ENCODE measurements at places on chromosomes 12 and 14.

DNA sequence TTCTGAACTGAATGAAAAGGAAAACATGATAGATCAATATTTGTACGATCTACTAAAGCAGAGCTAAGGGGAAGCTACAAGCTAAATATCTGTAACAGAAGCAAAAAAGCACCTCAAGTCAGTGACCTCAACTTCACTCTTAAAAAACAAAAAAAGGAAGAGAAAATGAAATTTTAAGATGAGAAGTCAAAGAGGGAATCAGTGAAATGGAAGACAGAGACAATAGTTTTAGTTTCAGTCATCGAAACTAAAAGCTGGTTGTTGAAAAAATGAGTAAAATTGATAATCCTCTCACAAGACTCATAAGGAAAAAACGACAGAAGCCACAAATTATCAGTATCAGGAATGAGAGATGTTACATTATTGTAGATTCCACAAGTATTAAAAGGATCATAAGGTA lies 11.9 kb upstream of the SLC2A13 start:
- no peak for DNase-seq

GRCh38 chr12:100185361-100185894 lies 15.2 kb upstream of the ACTR6 start:
- no peak for DNase-seq

- peak; percentile 39 for DNase-seq
Observed at GRCh38 chr12:6451348-6452244, at the start of gene TAPBPL. TSS of gene TAPBPL (plus strand) at chr12:6452042. CDS start at chr12:6452249, 207 bp downstream.

- no peak for DNase-seq
Observed at GRCh38 chr14:22231018-22231417, 358.0 kb downstream of the DAD1 start.

DNA sequence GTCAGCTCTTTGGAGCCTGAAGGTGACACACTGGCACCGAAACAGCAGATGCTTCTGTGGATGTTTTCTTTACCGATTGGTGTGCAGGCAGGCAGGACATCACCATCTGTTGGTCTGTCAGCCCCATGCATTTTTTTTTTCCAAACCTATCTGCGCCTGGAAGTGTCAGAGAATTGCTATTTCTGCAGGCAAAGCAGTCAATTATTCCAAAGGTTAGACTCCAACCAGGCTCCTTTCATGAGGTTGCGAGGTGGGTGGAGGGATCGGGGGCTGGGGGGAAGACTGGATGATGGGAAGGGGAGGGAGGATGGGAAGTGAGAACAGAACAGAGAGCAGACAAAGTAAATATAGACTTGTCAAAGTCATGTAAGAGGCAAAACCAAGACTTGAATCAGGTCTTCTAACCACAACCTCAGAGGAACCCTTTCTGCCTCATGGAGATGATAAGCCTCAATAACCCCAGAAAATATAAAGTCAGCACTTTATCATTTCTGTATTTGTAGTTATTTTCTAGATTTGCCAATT lies 117.7 kb downstream of the OTOGL start:
- no peak for DNase-seq

GRCh38 chr14:31560759-31561154 lies 447 bp upstream of the NUBPL start:
- no peak for DNase-seq

GRCh38 chr14:78588906-78589305 lies 418.7 kb downstream of the NRXN3 start:
- DNase-seq = no peak

DNA sequence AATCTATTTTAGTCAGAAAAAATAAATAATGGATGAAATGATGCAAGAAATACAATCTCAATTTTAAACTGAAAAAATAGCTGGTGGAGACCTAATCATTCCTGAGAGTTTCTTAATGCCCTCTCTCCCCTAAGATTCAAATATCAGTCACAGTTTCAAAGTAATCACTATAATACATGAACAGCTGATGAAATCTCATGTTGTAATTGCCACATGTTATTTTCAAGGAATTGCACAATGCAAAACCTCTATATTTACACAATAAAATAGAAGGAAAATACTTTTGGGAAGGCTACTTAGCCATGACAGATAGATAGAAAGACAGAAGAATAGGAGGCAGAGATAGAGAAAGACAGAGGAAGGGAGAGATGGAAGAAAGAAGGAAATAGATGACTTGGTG lies 18.2 kb downstream of the IFNG-AS1 start:
- DNase-seq = no peak

GRCh38 chr12:69816082-69816481 lies 8.9 kb upstream of the MYRFL start:
- DNase-seq = no peak

DNA sequence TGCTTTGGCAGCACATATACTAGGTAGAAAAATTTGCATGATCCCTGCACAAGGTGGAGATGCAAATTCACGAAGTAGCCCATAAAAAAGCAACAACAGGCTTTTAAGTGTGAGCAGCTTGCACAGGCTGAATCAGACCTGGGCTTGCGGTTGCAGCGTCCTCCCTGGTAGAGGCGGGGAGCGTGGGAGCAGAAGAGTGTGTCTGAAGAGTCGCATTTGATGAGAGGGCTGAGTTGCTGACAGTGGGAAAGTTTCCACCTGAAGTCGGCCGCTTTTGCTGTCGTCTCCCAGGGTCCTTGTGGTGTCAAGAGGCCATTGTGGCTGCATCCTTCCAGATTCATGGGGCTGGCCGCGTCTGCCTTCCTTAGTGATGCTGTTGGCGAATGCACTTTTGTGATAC lies 6.2 kb downstream of the AACS start:
- no peak for DNase-seq

- no peak for DNase-seq
Observed at GRCh38 chr12:75212072-75212471, 2.4 kb upstream of the KCNC2 start.

DNA sequence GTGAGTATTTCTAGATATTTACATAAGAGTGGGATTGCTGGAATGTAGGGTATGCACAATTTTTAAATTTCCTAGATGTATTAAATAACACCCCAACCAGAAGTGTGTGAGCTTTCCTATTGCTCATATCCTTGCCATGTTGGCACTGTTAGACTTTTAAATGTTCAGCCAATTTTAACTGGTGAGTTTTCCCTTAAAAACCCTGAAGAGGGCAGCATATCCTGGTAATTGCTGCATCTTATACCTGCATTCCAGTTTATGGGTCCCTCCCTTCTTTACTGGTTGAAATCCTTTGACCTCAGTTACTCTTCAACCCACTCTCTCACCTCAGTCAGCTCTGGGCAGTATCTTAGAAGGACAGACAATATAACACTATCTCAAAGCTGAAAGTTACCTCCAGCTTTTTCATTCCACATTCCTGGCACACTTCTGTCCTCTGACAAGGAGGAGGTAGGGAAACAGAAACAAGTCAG lies 270.6 kb downstream of the PAWR start:
- DNase-seq = peak; percentile 74

DNA sequence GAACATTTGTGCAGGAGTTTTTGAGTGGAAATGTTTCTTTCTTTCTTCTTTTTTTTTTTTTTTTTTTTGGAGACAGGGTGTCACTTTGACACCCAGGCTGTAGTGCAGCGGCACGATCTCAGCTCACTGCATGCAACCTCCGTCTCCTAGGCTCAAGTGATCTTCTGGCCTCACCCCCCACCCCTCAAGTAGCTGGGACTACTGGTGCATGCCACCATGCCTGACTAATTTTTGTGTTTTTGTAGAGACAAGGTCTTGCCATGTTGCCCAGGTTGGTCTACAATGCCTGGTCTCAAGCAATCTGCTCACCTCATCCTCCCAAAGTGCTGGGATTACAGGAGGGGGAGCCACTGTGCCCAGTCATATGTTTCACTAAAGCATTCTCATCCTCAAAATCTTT lies 69.2 kb upstream of the BCAT1 start:
- no peak for DNase-seq

DNA sequence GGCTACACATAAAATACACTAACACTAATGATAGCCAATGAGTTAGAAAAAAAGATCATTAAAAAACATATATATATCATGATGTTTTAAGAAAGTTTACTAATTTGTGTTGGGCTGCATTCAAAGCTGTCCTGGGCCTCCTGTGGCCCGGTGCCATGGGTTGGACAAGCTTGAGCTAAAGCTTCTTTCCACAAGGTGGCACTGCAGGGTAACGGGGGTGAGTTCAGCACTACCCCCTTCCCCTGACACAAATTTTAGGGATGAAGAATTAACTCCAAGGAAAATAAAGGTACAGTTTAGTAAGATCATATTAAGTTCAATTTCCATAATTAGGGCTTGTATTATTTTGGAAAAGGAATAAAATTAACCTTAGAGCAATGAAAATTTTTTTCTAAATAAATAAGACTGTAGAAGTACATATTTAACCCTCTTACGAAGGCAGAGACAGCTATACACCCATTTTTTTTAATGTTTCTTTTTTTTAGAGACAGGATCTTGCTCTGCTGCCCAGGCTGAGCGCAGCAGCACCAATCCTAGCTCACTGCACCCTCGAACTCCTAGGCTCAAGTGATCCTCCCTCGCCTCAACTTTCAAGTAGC lies 38.9 kb downstream of the PPP1R13B start:
- peak; percentile 4 for DNase-seq

GRCh38 chr12:41988715-41989114 lies 156.0 kb downstream of the GXYLT1 start:
- no peak for DNase-seq

DNA sequence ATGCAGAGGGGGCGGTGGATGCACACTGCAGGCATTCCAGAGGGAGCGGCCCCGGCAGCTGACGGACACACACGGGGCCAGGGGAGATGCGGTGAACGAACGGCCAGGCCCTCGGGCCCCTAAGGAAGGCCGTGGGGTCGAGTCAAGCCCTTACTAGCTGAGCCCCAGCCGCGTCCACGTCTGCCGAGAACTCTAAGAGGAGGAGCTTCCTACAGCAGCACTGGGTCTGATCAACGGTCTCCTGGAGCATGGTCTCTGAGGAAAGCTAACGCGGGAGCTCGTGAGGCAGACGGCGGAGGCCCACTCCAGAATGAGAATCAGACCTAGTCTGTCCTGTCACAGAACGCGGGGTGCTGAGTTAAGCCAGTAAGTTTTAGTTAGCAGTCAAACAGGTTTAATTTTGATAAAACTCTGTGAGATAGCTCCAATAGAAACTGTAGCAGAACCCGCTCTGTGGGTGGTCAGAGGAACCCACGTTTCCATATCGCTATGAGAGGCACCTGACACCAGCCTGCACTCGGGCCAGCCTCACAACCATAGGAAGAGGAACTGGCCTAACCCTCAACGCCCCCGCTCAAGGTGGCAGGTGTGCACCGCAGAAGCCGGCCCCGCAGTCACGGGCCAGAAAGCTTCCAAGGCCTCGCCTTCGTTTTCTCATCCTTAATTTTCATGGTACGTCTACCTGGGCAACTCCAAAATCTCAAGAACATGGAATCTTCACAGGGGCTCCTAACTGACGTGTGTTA lies 55.5 kb downstream of the CDC42BPB start:
- DNase-seq = no peak

DNA sequence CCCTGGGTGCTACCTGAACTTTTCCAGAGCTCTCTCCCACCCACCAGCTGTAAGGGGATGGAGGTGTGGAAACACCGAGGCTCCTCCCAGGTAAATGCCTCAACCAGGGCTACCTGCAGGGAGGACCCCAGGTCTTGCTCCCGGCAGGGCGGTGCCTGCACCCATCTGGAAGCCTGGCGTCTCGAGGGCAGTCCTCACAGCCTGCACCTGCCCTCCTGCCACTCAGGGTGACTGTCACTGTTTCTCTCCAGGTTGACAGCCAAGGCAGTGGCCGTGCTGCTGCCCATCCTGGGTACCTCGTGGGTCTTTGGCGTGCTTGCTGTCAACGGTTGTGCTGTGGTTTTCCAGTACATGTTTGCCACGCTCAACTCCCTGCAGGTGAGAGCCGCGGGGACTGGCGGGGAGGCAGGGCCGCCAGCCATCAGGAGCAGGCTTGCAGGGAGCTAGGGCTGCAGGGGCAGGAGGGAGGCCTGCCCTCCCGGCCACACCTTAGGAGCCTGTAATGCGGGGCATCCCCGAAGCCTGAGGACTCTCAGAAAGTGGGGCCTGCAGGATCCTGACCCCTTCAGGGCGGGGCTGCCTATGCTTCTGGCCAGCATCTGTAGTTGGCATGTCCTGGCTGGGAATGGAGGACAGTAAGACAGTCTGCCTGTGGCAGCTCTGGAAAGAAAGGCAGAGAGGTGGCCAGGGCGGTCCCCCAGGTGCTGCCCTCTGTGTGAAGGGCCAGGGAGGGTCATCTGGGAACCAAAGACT lies 182.3 kb downstream of the ADGRD1 start:
- no peak for DNase-seq

GRCh38 chr14:90546767-90547166 lies 149.9 kb downstream of the CALM1 start:
- DNase-seq = no peak

GRCh38 chr12:50951112-50951511 lies 1.2 kb upstream of the HIGD1C start:
- no peak for DNase-seq

GRCh38 chr12:51792417-51792816 lies 56.1 kb downstream of the FIGNL2 start:
- DNase-seq = no peak

GRCh38 chr14:67618617-67619063 lies 1.1 kb upstream of the ARG2 start:
- peak; percentile 61 for DNase-seq

DNA sequence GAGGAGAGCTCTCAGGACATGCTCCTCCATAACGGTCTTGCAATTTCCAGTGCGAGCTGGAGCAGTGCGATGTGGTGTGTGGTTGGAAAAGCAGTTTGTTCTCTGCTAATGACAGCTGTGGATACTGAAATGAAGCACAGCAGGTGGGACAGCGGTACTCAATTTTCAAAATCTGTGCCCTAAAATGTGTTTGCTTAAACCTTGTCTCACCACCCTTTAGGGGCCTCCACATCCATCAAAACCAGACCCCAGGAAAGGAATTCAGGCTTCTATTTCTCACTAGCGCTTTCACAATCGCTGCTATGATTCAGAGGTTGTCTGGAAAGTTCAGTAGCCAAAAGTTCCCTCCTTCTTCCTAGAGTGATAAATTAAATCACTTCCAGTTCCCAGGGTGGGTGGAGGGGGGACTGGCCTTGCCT lies 440.8 kb downstream of the EGLN3 start:
- DNase-seq = no peak

DNA sequence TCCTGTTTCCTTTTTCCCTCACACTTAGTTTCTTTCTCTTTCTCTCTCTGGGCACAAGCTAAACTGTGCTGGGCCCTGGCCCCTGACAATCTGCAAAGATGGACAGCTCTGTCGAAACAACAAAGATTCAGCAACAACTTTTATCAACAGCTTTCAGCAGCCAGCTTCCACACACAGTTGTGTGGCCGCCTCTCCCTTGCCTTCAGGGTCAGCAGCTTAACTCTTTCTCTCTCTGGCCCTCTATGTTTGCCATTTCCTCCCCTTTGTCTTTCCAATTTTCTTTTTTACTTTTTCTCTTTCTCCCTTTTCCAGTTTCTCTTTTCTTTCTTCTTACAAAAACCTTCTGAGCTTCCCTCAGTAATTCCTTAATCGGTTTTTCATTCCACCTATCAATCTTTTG lies 43.3 kb downstream of the IQSEC3 start:
- no peak for DNase-seq

GRCh38 chr12:100987552-100988521 lies 193.3 kb downstream of the ANO4 start:
- no peak for DNase-seq

- DNase-seq = no peak
Observed at GRCh38 chr14:81176241-81176640, 44.5 kb downstream of the GTF2A1 start.

All from pulmonary artery endothelial cell (primary cell).